ENCODE measurements at places on chromosomes 5 and 9. TPM values are rescaled to one million over a fixed set of nuclear protein-coding genes. Genes with fewer than 3 reads are reported as not detected.

Gene VCP
- 472 TPM for total RNA-seq

Gene FST
- total RNA-seq = 0.51 TPM

DNA sequence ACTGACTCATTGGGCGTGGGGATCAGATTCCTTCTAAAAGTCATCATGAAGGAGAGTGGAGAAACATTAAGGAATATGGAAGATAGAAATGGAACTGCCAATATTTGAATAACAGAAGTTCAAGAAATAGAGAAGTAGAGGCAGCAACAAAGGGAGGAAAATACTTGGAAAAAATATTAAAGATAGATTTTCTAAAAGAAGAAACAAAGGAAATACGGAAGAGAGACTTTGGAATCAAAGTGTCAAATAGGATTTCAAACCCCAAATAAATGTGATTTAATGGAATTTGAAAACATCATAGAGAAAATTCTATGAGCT lies 605.1 kb upstream of the KLF4 start:
- H3K27me3 ChIP-seq = no peaks in the 10 kb centered on the region
- H3K27ac ChIP-seq = no peak overlapping the region
- H3K4me3 ChIP-seq = no peak overlapping the region

Gene C5
- total RNA-seq = 1.6 TPM

GRCh38 chr5:141701360-141702119 lies 19.5 kb upstream of the ARAP3 start:
- H3K4me1 ChIP-seq = peaks cover 5% of the 10 kb centered on the region
- no peak overlapping the region for H3K27ac ChIP-seq
- no peak for DNase-seq
- H3K36me3 ChIP-seq = no peaks in the 10 kb centered on the region
- H3K4me3 ChIP-seq = peak overlapping the region; percentile 63

Gene MEGF10
- not detected for total RNA-seq
